Occipital lobe (tissue), 3 donors: ENCODE measurements at places on chromosomes 1 and 21. TPM values are rescaled to one million over a fixed set of nuclear protein-coding genes. Genes with fewer than 3 reads are reported as not detected.

SPATA45 gene
- total RNA-seq = not detected

ADIPOR1 gene
- 54.6 TPM for total RNA-seq

PODN gene
- 1.2 TPM for total RNA-seq

DNA sequence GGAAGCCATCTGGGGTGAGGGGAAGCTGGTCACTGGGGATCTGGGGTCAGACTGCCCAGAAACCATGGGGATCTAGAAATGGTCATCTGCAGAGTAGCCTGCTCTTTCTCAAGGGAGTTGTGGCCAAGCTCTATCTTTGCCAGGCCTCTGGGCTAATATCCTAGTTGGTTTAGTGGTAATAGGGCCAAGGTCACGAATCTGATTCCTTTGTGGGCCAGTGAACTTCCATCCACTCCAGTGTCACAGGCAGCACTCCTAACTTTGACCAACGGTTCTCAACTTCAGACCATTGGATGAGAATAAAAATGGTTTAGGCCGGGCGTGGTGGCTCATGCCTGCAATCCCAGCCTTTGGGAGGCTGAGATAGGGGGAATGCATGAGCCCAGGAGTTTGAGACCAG, 28.1 kb upstream of the PPP2R5A start:
- DNase-seq = no peak

DNA sequence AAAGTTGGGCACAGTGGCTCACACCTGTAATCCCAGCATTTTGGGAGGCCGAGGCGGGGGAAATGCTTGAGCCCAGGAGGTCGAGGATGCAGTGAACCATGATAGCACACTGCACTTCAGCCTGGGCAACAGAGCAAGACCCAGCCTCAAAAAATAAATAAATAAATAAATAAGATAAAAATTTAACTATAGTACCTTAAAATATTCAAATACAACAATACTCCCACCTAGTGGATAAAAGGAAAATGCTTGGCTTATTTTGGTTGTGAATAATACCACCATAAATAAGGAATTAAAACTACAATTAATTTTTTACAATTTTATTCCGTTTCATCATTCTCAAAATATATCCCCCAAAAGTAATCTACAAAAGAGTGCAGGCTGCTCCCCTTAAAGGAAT, 8.1 kb downstream of the PSMG1 start:
- DNase-seq = no peak

GRCh38 chr1:220341126-220341525, 68.9 kb upstream of the RAB3GAP2 start:
- no peak for DNase-seq

- DNase-seq = peak; percentile 55
These were observed 13.7 kb downstream of the KIAA1614 start for GRCh38 chr1:180926164-180926981.

GRCh38 chr1:3777647-3778589, 5.4 kb downstream of the SMIM1 start:
- DNase-seq = no peak

DNA sequence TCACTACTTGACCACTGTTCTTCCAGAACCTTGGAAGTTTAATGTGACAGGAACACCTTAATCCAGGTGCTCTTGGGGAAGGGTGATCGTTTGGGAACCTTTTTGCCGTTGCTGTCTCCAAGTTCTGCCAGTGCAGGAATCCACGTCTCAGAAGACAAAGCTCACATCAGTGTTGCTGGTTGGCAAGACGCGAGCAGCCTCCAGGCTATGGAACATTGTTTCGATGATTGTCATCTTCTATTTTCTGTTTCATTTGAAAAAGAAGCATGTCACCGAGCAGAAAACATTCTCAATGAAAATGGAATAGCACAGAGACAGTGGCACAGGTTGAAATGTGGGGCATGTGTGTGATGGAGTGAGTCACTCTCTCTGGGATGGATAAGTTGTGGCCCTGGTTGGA, 11.7 kb downstream of the STUM start:
- DNase-seq = no peak
